Stimulated activated CD8-positive, alpha-beta memory T cell treated with anti-CD3 and anti-CD28 coated beads, Interleukin-4, amount 100 ng/mL, for 1 hour (primary cell): ENCODE measurements at places on chromosomes 11 and 22.
A peak's percentile ranks its signal among the peaks of the same experiment; 100 is the strongest.

DNA sequence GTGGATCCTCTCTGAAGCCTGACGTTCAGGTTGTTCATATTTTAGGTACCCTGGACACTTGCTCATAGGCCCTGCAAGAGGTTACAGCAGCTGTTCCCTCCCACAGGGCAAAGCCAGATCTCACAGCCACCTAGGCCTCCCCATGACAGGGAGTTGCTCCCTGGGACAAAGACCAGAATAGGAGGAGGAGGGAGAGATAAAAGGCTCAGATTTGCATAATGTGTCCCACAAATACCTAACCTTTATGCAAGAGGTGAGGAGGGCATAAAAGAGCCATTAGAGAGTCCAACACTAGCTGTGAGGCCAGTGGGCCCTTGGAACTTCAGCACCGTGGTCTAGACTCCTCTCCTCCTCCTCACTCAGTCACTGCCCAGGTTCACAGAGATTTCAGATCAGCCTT is 33.8 kb downstream of the ZNF280B start:
- no peak for DNase-seq

DNA sequence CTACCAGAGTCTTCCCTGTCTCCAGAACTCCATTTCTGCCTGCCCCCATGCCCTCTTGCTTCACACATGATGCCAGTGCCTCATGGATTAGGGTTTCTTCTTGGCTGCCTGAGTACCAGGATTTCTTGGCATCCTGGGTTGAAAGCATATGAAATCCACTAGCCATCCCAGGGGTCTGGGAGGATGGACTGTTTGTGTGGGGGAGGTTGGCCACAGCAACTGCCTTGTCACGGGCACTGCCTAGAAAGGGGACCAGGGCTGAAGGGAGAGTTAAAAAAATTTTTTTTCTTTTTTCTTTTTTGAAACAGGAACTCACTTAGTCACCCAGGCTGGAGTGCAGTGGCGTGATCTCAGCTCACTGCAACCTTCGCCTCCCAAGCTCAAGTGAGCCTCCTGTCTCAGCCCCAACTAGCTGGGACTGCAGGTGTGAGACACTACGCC is 4.2 kb downstream of the USP35 start:
- no peak for DNase-seq

GRCh38 chr22:36334821-36335603 is 52.8 kb downstream of the MYH9 start:
- DNase-seq: no peak

DNA sequence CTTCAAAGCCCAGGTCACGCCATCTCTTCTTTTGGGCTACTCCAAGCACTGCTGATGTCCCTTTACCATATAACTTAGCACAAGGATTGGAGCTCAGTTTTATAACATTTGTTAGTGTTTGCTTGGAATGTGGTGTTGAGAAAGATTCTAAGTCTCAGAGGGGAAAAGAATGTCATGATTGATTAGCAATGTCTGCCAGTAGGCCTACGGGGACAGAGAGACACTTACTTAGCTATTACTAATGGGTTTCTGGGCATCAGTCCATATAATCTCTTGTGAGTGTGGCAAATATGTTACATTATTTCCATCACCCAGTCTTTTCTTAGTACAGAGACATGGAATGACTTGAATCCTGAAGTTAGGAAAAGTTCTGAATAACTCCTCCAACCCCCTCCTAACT is 75.4 kb upstream of the FSHB start:
- no peak for DNase-seq

DNA sequence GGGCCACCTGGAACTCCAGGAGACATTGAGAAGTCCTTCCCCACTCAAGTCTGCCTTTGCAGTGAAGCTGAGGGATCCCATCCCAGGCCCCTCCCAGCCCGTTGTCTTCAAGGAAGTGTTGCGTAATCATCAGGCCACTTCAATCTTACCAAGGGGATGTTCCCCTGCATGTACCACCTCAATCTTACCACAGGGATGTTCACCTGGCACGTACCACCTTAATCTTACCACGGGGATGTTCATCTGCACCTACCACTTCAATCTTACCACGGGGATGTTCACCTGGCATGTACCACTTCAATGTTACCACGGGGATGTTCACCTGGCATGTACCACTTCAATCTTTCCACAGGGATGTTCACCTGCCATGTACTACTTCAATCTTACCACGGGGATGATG is 108.0 kb upstream of the SYN3 start:
- DNase-seq: no peak

- no peak for DNase-seq
Observed at GRCh38 chr11:34855021-34855753, 61.0 kb downstream of the APIP start.

- DNase-seq: peak; percentile 49
Observed at GRCh38 chr11:62546244-62546928, at the start of gene AHNAK. AHNAK (minus strand) TSS chr11:62546806; CDS start chr11:62536098, 10,708 bp downstream.

GRCh38 chr11:129013737-129014475 is 71.2 kb upstream of the TP53AIP1 start:
- DNase-seq: no peak

- DNase-seq: no peak
Observed at GRCh38 chr11:134260503-134260902, 7.1 kb downstream of the ACAD8 start.

GRCh38 chr22:36762687-36763260 is 13.1 kb downstream of the IFT27 start:
- DNase-seq: no peak

GRCh38 chr11:122330279-122330965 is 214.4 kb upstream of the BLID start:
- no peak for DNase-seq

DNA sequence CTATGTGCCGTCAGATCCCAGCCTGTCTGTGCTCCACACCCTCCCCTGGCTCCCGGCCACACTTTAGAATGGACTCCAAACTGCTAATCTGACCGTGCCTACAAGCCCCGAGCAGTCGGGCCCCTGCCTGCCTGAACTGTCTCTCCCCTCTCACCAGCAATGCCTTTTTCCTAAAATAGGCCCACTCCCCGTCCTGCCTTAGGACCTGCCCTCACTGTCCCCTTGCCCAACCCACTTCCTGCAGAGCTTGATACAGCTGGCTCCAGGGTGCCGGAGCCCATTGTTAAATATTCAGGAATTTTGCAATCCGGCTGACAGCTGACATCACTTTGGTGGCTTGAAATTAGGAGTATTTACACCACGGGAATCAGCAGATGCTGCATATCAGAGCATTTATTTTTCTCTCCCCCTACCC is 21.4 kb downstream of the MN1 start:
- DNase-seq: no peak

DNA sequence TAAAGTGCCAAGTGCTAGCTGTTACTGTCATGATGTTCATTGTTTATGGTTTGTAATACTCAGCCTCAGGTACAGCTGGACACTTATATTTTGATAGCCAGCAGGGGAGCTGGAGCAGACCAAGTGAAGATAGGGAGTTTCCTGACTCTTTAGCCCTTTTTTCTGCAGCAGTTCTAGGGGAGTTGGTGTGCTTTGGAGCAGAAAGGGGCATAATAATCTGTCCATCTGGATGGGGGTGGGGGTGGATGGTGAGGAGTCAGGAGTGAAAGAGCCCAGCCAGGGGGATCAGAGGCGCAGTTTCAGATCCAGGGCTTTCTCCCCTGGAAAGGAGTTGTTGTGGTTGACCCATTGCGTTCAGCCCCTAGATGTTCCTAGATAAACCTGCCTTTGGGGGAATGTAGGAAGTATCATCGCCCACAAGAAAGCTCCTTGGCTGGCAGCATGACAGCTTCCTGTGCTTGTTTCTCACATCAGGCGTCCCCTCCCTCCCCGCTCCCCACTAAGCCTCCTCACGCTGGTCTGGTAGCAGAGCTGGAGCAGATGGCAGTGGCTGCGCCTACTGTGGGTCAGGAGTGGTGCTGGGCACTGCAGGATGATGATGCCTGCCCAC is 41.9 kb downstream of the MED15 start:
- no peak for DNase-seq

DNA sequence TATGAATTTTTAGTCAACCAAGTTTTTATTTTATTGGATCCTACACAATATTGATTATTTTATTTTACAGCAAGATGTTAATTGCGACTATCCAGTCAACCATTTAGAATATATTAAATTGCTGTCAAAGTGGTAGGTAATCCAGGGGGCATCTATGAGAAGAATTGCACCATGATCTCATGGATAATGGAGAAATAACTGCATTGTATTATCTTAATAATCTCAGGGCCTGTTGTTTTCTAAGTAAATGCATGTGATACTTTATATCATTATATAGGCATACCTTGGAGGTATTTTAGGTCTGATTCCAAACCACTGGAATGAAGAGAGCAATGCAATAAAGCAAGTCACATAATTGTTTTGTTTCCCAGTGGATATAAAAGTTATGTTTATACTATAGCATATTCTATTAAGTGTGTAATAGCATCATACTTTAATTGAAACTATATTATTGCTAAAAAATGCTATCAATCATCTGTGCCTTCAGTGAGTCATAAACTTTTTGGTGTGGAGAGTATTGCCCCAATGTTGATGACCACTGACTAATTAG is 595.4 kb upstream of the CHORDC1 start:
- no peak for DNase-seq

DNA sequence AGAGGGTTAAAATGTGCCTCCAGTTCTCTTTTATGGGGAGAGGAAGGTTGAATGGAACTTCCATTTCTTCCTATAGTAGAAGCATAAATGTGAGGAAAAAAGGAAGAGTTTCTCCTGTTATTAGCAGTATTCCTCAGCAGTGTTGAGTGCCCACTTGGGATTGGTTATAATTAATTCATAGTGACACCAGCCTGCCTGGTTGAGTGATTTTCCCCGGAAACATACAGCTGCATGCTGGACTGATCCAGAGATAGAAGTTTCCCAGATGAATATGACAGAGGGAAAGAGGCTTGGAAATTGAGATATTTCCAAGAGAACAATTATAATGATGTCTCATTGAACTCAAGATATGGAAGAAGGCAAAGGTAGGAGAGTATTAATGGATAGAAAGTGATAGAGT is 28.3 kb downstream of the RAB39A start:
- no peak for DNase-seq

GRCh38 chr11:9787260-9787659 is 123.4 kb downstream of the SWAP70 start:
- no peak for DNase-seq

DNA sequence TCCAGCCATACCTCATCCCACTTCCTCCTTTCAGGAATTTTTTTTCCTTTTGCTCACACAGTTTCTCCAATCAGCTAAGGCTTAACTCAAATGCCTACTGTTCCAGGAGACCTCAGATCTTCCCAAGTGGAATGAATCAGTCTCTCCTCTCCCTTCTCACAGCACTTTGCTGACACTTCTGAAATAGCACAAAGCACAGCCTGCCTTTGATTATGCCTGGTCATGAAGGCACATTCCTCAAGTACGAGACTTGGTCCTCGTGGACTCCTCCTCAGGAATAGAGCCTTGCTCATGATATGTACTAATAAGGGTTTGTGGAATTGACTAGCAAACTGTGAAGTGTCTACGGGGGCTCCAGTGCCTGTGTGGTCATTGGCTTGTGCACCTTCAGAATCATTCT is 176.7 kb upstream of the TENM4 start:
- no peak for DNase-seq

DNA sequence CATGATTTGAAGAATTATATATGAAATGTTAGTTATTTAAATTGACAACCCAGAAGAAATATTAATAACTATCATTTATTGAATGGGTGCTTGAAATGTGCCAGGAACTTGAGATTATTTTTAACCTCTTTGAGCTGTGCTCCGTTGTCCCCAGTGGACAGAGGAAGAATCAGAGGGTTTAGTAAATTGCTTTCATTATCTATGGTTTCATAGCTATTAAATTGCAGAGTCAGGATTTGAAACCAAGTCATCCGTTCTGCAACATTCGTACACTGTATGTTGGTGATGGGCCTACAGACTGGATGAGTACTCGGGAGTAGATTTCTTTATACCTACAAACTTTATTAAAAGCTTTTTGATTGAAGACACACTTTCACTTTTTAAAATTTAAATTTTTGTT is 4.9 kb downstream of the HSD17B12 start:
- DNase-seq: no peak

DNA sequence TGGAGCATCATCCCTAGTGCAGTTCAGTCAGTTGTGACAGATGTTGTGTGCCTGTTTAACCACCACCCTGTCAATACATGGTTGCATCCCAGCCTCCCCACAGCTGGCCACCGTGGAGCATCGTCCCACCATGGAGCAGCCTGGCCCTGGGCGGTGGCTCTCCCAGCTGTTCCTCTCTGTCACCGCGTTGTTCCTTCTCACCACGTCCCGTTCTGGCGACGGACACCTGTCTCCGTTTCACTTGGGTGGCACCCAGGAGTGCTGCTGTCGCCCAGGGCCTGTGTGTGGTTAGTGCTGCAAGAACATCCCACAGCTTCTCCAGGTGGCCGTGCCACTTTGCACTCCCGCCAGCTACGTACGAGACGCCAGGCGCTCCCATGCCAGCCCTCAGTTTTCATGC is 26.5 kb downstream of the MUC6 start:
- no peak for DNase-seq

- no peak for DNase-seq
Observed at GRCh38 chr22:26016916-26017315, 152.3 kb upstream of the SEZ6L start.

- DNase-seq: no peak
Observed at GRCh38 chr11:126267650-126268049, 1.0 kb downstream of the SRPRA start.

DNA sequence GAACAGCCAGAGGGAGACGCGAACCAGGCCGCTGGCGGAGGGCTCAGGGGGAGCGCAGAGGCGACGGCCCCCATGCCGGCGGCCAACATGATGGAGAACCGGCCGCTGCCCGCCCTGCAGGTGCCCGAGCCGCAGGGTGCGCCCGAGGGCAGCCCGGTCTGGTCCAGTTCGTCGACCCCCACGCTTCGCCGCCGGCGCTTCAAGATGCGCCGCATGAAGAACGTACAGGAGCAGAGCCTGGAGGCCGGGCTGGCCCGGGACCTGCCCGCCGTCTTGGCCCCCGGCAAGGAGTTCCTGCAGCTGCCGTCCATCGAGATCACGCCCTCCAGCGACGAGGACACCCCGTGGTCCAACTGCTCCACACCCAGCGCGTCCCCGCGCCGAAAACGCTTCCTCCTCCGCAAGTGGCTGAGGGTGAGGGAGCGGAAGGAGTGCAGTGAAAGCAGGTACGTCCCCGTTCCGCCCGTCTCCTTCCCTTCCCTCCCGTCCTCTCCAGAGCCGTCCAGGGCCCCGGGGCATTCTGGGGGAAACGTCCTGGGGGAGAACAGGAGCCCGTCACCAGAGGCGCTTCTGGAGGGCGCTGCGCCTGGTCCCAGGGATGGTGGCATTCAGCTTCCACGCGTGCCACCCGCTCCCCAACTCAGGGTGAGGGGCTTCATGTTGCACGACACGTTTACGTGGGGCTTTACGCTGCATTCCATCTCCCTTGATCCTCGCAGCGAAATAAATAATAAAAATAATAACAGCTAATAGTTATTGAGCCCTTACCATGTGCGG is 840 bp downstream of the GRAMD1B start:
- DNase-seq: no peak

DNA sequence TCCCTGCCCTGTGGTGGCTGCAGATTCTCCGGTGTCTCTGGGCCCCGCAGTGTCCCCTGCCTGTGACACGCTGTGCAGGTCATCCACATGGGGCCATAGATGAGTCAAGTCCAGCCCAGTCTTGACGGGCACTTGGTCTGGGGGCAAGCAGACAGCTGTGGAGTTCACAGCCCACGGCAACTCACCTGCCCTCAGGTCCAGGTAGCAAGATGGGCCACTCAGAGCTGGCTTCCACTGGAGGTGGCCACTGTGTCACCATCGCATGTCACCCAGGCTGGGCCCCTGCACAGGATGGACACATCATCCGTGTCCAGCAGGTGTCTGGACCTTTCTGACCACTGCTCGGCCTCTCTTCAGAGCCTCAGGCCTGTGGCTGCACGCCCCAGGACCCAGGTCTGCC is 109.9 kb downstream of the CACNA1I start:
- DNase-seq: no peak
